ENCODE measurements at places on chromosomes 7 and 10.

GRCh38 chr7:35037211-35037525 is at the start of gene DPY19L1:
DPY19L1 (minus strand) TSS chr7:35037485; CDS start chr7:35037394, 91 bp downstream.
- DNase-seq: no peak

GRCh38 chr7:106283831-106284713 is 711 bp downstream of the NAMPT start:
- peak; percentile 56 for DNase-seq

GRCh38 chr7:68511281-68511680 is 1087.0 kb upstream of the AUTS2 start:
- DNase-seq: no peak

GRCh38 chr7:149827089-149827981 is 10.8 kb upstream of the ZNF862 start:
- DNase-seq: no peak

- DNase-seq: no peak
Observed at GRCh38 chr7:931871-932650, 22.4 kb downstream of the ADAP1 start.

- DNase-seq: no peak
Observed at GRCh38 chr10:11698691-11699549, 43.3 kb upstream of the ECHDC3 start.

DNA sequence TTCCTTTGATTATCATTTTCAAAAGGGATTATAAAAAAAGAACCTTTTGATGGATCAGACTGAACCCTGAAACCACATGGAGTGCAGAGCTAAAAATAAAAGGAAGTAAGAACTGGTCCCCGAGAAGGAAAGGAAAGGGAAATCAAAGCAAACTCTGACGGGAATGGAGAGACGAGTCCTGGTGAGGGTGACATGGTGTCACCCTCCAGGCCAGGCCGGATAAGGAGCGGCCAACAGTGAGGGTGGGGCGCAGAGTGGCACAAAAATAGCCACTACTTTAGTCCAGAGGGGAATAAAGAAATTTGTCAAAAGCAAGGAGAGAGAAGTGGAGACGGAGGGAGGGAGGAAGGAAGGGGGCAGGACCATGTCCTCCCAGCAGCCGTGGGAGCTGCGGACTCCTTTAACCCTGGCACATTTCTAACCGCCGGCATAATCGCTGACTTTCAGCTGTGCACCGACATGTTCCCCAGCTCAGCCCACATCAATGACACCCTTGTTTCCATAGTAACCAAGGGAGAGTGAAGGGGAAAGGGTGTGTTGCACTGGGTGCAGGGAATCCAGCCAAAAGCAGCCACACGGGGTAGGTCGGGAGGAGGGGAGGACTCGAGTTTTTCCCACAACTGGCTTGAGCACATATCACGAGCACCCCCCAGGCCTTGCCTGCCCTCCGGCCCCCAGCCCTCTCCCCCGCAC is 29.7 kb downstream of the TRIM8 start:
- no peak for DNase-seq

DNA sequence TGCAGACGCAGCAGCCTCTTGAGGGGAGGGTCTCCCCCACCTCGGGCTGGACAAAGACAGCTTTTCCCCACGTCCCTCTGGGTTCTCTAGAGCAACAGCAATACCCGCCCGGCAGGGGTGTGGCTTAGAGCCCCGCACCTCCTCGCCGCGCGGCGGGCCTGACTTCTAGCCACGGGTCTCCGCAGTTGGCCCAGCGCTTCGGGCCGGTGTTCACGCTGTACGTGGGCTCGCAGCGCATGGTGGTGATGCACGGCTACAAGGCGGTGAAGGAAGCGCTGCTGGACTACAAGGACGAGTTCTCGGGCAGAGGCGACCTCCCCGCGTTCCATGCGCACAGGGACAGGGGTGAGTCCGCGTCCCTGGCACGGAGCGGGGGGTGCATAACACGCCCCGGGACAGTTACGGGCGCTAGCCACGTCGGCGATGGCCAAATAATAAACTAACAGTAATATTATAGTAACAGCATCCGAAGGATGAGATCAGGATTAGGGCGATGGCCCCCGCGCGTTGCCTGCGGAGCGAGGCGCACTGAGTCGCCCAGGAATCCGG is 1.2 kb downstream of the CYP2E1 start:
- DNase-seq: no peak

GRCh38 chr10:102619281-102619981 is 24.8 kb upstream of the TRIM8 start:
- no peak for DNase-seq

DNA sequence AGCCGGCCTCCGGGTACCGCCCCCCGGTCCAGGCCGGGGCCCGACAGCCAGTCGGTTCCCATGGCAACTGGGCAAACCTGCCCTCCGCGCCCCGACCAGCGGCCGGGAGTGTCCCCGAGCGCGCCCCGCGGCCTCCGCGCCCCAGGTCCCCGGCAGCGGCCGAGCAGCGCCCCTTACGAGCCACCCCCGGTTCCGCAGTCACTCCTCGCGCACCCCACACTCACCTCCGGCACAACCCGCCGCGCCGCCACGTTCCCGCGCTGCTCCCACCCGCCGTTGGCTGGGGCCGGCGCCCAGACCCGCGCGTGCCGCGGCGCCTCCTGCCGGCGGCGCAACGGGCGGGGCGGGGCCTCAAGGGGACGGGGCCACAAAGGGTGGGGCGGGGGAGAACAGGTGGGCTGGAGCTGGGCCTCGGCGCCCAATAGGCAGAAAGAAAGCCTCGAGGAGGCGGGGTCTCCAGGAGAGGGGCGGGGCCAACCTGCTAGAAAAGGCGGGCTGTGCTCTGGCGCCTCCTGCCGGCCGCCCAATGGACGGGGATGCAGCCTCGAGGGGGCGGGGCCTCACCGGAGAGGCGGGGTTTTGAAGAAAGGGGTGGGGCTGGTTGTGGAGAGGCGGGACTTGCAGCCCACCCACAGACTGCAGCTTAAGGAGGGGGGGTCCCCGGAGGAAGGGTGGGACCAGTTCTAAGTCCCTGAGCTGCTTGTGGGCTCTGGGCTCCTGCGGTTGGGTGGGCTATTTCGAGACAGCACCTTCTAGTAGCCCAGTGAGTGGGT is at the start of gene RADIL:
RADIL (minus strand) TSS at position 345 of the 773 bp plus-strand sequence. CDS start 5,577 bp downstream, outside the sequence.
- DNase-seq: peak; percentile 74

GRCh38 chr7:151058781-151059366 is 515 bp upstream of the SLC4A2 start:
- no peak for DNase-seq

GRCh38 chr10:8910314-8910713 is 855.8 kb downstream of the GATA3 start:
- no peak for DNase-seq

- peak; percentile 66 for DNase-seq
Observed at GRCh38 chr10:5775685-5776084, 37.5 kb downstream of the GDI2 start.

DNA sequence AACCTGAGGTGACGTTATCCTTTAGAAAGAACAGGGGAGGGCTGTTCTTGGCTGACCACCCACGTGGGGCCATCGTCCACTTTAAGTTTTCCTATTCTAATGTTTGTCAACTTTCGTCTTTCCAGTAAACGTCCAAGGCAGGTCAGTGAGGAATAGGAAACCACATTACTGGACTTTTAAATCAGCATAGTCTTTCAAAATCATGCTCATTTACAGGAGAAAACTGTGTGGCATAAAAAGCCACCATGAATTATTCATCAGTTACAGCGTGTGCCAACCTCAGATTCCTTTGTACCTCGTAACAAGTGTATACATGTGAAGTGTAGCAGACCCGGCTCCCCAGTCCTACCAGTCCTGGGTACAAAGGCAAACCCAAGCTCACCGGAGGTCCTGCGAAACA is 25.1 kb upstream of the ABLIM1 start:
- no peak for DNase-seq

DNA sequence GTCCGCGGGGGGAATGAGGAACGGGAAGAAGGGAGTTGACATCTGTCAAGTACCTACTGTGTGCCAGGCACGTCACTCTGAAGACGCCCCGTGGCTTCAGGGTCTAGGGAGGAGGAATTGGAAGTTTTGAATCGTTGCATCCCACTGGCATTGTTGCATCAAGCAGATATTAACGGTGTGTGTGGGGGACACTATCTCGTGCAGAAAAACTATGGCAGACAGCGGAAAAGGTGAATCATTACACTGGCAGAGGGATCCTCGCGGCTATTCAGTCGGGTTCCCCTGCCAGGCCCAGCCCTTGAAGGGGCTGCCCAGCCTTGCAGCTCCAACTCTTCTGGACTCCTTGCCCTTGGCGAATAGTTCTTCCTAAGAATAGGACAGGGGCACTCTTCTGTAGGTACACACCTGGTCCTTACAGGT is 1.0 kb upstream of the KIAA1549 start:
- DNase-seq: no peak

GRCh38 chr7:73701357-73701995 is 18.0 kb downstream of the STX1A start:
- DNase-seq: no peak

- no peak for DNase-seq
Observed at GRCh38 chr10:90269699-90270098, 568.3 kb downstream of the KIF20B start.

- no peak for DNase-seq
Observed at GRCh38 chr10:23453465-23453864, 14.6 kb downstream of the OTUD1 start.

DNA sequence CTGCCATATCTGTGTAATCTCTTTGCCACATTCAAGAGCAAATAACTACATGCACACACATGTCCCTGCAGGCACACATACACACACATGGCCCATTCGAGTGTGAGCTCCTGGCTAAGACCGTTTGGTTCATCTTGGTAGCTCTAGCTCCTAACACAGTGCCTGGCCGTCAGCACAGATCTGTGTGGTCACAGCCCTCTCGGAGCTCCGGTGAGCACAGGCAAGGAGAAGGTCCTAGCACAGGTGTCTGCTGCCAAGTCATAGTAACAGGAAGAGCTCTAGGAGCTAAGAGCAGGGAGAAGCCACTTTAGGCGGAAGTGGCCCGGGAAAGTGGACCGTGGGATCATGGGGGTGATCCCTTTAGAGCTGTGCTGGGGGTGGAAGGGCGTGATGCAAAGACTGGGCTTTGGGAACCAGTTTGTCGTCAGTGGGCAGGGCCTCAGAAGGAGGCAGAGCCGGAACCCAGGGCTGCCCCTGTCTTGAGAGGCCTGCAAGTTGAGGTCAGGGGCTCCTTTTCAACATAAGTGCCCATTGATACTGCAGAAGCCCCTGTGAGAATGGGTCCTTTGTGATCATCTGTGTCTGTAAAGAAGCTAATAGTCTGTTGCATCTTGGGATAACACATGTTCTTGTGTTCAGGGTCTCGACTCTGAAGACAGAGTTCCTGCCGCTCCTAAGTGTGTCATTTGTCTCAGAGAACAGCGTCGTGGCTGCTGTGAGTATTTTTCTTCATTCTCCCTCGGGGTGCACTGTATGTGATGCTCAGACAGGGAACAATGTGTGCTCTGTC is 16.6 kb upstream of the ARPC1B start:
- DNase-seq: no peak

DNA sequence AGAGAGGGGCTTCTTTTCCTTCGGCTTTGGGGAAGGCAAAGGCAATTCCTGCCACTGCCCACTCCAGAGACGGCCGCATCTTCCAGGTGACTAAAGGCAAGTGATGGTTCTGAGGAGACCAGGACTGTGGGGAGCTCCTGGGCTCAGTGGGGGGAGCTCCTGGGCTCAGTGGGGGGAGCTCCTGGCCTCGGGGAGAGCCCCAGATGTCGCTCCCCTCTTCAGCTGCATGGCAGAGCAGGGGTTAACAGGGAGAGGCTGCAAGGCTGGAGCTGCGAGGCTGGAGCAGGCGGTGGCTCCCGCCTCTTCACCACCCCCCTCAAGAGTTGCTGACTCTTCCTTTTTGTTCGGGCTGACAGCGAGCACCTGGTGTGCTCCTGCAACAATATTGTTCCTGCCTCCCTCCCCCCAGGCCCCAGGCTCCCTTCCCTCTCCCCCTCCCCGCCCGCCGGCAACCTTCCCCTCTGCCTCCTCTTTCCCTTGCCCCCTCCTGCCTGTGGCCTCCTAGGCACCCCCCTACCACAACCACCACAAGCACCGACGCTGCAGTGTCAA is 56.3 kb upstream of the LBX1 start:
- DNase-seq: no peak
